Ureter (tissue), 1 donor: ENCODE measurements at places on chromosomes 3 and 15. TPM values are rescaled to one million over a fixed set of nuclear protein-coding genes. Genes with fewer than 3 reads are reported as not detected.

Gene ANKRD63
- not detected for total RNA-seq

GRCh38 chr3:128207951-128208350, 54.7 kb downstream of the EEFSEC start:
- DNase-seq, result no peak

Gene TP63
- total RNA-seq, result 133 TPM

Gene FILIP1L
- 136 TPM for total RNA-seq

- DNase-seq, result peak; percentile 47
Measured at GRCh38 chr3:179037351-179037750, 34.3 kb downstream of the ZMAT3 start.

GRCh38 chr3:127464642-127465041, 125.9 kb downstream of the TPRA1 start:
- DNase-seq, result no peak

Gene KLHL6
- 6.4 TPM for total RNA-seq

Gene ALDH1L1
- total RNA-seq, result 129 TPM

- no peak for DNase-seq
Measured at GRCh38 chr15:57866149-57866736, 159.7 kb downstream of the POLR2M start.

GRCh38 chr15:81239190-81239589, 42.5 kb downstream of the IL16 start:
- no peak for DNase-seq

DNA sequence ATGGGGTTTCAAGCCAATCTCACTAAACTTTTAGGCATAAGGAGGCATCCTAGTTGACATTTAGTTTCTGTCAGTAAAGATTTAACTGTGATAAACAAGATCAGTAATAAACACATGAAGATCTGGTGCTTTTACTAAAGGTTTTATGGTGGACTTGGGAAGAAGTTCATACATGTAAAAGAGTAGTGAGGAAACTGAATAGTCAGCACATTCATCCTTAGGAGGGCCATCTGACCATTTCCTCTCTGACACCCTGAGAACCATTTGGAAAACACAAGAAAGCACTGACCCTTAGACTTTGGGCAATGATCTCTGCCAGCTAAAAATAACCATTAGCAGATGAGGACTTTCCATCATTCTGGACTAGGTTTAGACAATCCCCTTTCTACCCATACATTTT, 1040.9 kb downstream of the AGBL1 start:
- no peak for DNase-seq

DNA sequence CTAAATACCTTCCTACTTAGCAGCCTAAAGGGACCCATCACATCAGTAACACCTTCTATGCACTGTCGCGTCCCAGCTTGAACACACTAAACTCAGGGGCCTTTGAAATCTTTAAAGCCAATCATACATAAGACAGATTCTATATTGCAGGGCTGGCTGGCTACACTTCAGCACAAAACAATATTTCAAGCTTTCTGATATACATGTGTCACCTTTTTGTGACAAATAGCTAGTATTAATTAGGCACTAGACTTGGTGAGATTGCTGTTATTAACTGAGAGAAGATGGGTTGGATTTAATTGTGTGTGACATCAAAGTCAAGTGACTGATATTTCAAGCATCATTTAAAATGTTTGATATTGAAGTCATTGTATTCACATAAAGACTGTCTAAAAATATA, 148.4 kb downstream of the ZIC4 start:
- DNase-seq, result no peak

DNA sequence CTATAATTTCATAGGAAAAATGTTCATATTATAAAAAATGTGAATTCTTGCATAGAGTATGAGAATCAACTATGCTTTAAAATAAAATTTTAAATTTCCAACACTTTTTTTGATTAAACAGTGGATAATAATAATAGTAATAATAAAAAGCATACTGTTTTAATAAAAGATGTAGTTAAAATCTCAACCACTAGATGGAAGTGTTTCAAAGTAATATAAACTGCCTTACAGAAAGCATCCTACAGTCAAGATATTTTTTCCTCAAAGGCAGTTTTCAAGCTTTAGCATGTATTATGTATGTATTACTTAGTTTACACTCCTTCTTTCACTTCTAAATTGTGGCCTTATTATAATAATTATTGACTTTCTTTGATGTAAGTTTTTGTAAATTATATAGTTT, 217.5 kb downstream of the CHL1 start:
- no peak for DNase-seq

Gene ACAN
- total RNA-seq, result 1.6 TPM

DNA sequence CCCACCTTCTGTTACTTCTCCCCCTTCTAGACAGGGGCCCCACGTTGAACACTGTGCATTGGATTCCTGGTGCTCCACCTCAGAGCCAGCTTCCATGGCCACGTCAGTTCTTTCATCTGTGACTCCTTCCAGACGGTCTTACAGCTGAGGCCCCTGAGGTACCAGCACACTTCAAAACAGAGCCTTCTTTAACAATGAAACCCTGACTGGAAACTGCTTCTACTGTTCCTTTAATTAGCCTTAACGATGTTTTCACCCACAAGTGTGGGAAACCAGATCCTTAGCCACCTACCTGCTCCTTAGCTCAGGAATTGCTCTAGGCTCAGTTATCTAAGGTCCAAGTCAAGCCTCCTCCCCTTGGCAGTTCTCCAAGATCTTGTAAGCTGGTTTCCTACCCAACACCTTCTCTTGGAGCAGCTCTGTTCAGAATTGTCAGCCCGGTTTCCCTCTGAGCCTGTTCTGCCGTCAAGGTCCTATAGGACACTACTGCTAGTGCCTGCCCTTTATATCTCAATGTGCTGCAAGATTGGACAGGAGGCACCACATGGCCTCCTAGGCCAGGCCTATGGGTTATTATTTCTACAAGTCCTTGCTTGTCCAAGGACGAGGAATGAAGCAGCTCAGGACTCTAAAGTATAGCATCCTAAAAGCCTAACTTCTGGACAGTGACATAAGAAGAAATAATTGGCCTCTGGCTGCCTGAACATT, 80.7 kb downstream of the FMN1 start:
- DNase-seq, result no peak

- no peak for DNase-seq
Measured at GRCh38 chr3:66809595-66809958, 188.5 kb upstream of the KBTBD8 start.

GRCh38 chr3:46943237-46944187, 33.0 kb downstream of the CCDC12 start:
- DNase-seq, result no peak

Gene HYPK
- 14.3 TPM for total RNA-seq

DNA sequence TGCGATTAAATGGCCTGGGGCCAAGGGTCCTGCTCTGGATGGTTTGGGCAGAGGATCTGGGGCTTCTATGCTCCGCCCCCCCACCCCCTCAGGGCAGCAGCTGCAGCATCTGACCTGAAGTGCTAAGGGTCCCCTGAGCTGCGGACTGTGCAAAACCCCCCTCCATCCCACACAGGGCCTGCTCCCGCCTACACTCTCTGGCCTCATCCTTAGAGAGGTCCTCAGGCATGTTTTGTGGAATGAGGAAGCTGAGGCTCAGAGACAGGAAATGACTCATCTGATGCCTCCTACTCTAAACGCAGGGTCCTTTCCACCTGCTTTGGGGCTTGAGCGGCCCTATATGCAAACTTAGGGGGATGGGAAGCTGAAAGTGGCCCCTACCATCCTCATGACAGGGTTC, 59.5 kb upstream of the CTSH start:
- DNase-seq, result no peak

- no peak for DNase-seq
Measured at GRCh38 chr15:39610665-39611064, 29.8 kb downstream of the THBS1 start.

DNA sequence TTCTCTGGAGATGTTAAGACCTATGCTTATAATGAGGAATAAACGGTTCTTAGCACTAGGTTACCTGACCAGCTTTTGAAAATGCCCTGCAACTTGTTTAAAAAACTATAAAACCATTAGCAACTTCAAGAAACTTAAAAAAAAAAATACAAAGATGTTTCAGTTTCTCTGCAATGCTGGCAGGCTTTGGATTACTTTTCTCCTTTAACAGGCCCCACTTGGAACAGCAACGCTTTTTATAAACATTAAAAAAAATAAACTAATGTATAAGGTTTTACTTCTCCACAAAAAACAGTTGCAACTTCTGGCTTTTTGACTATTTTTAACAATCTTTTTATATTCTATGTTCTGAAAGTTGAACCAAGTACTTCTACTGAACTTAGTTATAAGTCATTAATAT, 1006.7 kb downstream of the ROBO1 start:
- no peak for DNase-seq

Gene COL8A1
- total RNA-seq, result 30.2 TPM

DNA sequence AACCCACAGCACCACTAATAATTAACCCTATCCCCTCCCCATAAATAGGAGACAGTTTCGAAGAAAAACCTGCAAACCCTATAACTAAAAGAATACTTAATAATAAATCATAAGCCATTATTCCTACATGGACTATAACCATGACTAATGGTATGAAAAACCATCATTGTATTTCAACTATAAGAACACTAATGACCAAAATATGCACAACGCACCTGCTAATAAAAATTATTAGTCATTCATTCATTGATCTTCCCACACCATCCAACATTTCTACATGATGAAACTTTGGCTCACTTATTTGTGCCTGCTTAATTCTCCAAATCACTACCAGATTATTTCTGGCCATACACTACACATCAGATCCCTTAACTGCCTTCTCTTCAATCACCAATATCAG, 16.6 kb downstream of the AQP9 start:
- DNase-seq, result no peak

DNA sequence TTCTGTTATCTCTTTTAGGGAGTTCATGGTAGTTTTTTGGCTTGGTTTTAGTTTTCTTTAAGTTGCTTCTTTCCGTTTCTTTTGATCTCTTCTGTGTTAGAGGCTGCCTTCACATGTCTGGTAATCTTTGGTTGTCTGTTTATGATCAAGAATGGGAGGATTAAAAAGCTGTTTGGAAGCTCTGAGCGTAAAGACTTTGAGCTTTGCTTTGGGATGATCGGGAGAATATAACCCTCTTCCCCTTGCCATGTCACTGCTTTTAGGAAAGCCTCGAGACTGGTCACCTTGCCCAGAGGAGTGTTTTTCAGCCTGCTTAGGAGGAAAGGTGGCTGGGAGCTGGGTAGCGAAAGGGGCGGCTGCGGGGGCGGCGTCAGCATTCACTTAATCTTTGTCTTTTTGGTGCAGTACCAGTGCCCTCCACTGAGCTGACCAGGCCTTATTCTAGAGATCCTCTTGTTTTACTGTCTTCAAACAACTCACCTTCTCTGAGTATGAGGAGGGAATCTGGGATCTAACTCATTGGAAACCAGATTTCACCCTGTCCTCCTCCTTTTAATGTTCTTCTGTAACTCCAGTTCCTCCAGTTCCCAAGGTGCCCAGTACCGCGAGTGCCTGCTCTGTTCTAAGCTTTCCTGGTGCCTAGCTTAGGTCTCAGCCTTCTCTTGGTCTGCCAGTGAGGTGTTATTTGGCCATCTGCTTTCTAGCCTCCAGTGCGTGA, 15.5 kb downstream of the TATDN2 start:
- no peak for DNase-seq

Gene ITIH4
- total RNA-seq, result 37.1 TPM

DNA sequence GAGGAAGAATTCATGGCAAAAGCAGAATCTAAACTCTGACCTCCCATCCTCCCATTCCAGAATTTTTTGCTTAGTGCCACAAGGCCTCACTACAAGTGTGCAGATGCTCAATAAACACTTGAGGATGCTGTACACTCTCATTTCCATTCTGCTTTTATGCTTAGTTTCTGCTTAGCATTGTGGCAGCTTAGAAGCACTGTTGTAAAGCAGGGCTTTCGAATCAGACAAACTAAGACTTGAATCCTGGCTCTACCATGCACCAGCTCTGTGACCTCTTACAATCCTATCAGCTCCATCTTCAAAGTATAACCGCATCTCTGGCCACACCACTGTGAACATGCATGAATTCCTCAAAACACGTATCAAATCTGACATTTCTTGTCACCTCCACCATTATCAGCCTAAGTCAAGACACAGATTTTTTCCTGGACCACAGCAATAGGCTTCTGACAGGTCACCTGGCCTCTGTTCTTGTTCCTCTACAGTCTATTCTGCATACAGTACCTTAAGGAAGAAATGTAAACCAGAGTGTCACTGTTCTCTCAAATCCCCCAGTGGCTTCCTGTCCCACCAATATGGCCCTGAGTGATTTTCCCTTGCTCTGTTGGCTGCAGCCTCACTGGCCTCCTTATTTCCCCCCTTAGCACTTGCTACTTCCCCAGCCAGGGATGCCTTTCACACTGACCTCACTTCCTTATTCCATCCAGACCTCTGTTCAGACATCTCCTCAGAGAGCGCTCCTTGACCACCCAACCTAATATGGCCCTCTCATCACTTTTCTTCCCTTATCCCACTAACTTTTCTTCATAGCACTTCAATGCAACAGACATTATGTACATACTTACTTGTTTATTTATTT, 8.1 kb upstream of the PHC3 start:
- DNase-seq, result no peak

- DNase-seq, result peak; percentile 71
Measured at GRCh38 chr3:50519471-50520089, 16.1 kb upstream of the CACNA2D2 start.

DNA sequence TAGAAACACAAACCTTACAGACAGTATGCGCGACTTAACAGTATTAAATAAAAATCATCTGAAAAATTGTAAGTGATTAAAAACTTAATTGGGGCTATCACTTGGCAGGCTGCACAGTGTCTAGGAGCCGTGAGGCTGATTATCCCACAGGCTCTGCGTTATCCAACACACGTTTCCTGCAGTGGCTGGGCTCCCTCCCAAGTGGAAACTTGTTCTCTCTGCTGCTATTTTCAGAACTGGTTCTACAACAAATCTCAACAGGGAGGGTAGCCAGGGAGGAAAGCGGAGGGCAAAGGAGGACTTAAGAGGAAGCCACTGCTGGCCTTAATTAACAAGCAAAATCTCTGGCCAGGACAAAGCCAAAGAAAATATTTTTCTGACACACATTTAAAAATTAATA, 555.2 kb downstream of the MAGI1 start:
- DNase-seq, result peak; percentile 79
